CD14-positive monocyte (primary cell): ENCODE measurements at places on chromosomes 11 and 22.

GRCh38 chr22:26313291-26313690, 115.8 kb upstream of the ASPHD2 start:
- no peak for DNase-seq

- DNase-seq: peak; percentile 3
These were observed 83.4 kb downstream of the SCN3B start for GRCh38 chr11:123570939-123571580.

DNA sequence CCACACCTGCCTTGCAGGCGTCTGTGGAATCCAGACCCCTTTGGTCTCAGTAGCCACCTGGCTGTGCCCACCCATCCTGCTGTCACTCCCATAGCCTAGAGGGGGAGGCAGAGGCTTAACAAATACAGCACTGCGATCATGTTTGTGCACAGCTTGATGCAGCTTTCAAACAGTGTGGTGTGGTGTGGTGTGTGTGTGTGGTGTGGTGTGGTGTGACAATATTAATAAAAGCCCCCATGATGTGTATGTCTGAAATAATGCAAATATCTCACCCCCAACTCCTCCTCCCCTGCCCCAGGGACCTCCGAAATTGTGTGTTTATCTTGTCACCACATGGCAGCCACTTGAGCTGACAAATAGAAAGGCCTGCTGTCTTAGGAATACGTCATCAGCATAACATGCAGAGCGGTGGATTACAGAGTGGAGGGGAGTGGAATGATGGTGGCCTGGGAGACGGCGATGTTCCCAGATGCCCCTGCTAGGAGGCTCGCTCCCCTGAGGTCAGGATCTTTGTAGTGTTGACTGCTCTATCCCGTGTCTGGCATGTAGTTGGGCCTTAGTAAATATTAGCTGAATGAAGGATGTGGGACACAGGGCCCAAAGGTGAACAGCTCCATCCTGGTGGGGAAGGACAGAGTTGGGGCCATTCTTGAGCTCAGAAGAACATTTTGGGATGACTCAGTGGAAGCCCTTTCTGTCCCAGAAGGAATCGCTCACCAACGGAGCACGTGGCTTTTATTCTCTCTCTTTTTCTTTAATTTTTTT, 2.8 kb downstream of the PDXP start:
- DNase-seq: no peak

GRCh38 chr11:62446091-62446490, 27.3 kb downstream of the SCGB1A1 start:
- DNase-seq: no peak

DNA sequence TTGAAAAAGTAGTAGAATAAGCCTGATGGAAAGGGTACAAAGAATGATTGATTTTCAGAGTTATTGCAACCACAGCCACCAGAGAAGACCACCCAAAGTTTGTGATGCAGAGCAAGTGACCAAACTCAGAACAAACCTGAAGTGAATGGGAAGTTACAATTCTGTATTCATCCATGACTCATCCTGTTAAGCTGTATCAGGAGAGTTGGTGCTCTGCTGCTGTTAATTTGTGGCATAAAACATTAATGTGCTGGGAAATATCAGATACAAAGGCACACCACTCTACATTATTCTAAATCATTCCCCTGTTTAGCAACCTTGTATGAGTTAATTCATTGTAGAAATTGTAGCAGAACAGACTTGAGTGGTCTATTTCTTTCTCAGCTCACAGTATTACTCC, 19.6 kb upstream of the PDGFD start:
- no peak for DNase-seq

DNA sequence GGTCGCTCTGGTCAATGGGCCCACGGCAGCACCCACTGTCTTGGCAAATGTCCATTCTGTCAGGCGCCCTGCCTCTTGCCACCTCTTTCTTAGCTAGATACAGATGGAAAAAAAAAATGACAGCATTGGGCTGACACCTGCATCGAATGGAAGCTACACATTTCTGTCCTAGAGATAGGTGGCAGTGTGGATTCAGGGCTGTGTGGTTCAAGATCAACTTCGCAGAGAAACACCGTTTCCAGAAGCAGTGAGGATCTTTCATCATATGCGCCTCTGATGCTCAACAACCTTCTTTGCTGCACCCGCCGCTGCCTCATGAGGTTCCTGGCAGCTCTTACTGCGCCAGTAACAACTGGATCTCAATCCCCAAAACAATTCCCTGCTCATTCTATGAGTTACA, 236.3 kb downstream of the KIRREL3 start:
- no peak for DNase-seq

DNA sequence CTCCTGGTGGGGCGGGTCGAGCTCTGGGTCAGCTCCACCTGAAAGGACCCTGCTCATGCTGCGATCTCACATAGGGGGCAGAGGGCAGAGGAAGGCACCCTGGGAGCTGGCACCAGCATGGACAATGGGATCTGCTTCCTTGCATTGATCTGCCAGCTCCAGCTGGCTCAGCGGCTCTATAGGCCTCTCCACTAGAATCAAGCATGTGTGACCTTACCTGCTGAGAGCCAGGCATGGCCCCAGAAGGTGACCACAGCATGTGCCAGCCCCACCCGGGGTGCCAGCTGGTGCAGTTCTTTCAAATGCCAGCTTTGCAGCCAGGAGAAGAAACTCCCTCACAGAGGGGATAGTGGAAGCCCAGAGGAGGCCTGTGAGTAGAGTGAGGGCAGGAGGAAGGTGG, 22.0 kb upstream of the KLHL35 start:
- DNase-seq: no peak

DNA sequence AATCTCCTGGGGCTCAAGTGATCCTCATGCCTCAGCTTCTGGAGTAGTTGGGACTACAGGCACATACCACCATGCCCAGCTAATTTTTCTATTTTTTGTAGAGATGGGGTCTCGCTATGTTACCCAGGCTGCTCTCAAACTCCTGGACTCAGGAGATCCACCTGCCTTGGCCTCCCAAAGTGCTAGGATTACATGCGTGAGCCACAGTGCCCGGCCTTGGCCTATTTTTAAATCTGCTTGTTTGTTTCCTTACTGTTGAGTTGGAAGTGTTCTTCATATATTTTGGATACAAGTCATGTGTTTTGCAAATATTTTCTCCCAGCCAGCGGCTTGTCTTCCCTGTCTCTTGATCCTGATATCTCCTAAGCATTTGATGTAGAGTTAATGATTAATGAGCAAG, 5.0 kb downstream of the PARVB start:
- DNase-seq: no peak

DNA sequence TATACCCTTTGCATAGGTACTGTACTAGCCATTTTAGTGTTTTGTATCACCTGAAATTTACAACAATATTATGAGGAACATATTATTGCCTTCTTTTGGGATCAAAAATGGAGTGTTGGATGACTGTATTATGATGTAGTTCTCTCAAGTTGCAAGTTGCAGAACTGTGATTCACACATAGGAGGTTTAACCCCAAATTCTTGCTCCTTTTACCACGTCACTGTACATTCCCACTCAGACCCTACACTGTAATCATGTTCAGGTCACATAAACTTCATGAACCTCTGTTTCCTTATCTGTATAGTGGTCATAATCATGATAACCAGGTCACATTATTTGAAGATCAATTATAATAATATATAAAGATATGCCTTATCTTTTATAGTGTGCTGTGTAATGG, 925.1 kb upstream of the TENM4 start:
- DNase-seq: no peak

- DNase-seq: no peak
These were observed 39.0 kb downstream of the ZNF280B start for GRCh38 chr22:22469527-22469926.

GRCh38 chr11:100970283-100971164, 159.1 kb downstream of the PGR start:
- DNase-seq: no peak

- peak; percentile 96 for DNase-seq
These were observed 6.7 kb downstream of the IL18 start for GRCh38 chr11:112156956-112157766.

GRCh38 chr11:87878373-87878825, 296.8 kb downstream of the RAB38 start:
- DNase-seq: no peak

DNA sequence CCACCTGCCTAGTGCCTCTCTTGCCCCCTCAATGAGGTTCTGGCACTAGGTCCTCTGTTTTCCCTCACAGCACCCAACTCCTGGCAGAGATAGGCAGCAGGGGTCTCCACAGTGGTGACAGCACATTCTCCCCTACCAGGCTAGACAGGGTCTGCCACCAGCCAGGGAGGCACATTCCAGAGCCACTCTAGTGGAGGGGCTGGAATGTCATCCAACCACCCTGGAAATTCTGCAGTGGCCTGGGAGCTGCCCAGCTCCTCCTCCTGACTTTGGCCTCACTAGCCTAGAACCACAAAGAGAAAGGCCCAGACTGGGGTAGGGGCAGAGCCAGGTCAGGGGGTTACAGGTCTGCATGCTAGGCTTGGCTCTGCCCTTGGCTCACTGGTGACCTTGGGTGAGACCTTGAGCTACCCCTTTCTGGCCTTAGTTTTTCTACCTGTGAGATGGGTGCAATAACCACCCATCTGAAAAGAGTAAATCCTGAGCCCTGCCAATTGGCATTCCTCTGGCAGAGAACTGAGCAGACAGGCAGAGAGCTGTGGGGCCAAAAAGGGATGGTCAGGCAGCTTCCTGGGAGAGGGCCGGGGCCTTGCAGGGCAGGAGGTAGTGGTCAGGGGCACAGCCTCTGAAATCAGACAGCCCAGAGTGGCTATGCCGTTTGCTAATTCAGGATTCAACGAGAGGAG, 7.1 kb downstream of the P2RY2 start:
- DNase-seq: no peak

- DNase-seq: no peak
These were observed 36.2 kb downstream of the PISD start for GRCh38 chr22:31625661-31626426.

GRCh38 chr11:131829725-131830124, 459.3 kb downstream of the NTM start:
- no peak for DNase-seq

DNA sequence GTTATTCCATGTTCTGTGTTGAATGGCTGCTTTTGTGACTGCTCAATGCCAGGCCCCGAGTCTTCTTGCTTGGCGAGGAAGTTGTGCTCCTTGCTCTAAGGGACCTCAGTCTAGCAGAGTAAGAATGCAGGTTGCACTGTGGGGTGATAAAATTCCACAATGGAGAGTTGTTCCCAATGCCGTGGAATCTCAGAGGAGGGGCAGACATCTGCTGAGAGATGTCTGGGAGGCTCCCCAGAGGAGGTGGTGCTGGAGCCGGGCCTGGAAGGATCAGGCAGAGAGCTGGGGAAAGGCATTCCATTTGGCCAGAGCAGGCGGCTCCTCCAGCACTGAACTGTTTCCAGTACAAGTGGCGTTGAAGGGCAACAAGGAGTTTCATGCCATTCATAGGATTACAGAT, 55.2 kb downstream of the ST3GAL4 start:
- no peak for DNase-seq

- no peak for DNase-seq
These were observed 189.3 kb downstream of the DBX1 start for GRCh38 chr11:19970944-19971343.

- no peak for DNase-seq
These were observed 51.7 kb upstream of the ME3 start for GRCh38 chr11:86724137-86724536.

GRCh38 chr11:45432910-45433309, 146.8 kb upstream of the SYT13 start:
- DNase-seq: no peak

DNA sequence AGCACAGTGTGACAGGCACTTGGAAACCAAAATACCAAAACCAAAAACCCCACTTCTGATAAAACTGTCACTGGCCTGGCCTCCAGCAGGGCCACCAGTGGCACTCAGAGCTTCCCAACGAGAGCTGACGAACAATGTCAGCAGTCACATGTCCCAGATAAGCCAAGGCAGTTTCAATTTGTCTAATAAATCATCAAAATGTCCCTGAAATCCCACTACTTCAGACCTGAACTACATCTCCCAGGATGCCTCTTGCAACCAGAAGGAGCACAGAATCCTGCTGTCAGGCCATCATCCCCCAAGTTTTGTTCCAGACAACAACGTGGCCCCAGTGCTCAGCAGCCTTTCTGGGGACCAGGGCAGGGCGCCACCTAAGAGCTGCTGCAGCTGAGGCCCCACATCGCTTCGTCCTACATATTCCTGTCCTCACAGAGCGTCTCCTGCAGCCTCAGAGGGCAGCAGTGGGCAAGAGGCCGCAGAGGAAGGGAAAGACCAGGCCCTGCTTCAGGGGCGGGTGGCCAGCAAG, 25.1 kb downstream of the LRFN4 start:
- DNase-seq: no peak

- no peak for DNase-seq
These were observed 728 bp downstream of the DCUN1D5 start for GRCh38 chr11:103091064-103091800.

GRCh38 chr11:2590131-2590964, 109.4 kb downstream of the KCNQ1OT1 start:
- DNase-seq: no peak

- no peak for DNase-seq
These were observed 24.4 kb downstream of the PGA5 start for GRCh38 chr11:61265357-61265756.

DNA sequence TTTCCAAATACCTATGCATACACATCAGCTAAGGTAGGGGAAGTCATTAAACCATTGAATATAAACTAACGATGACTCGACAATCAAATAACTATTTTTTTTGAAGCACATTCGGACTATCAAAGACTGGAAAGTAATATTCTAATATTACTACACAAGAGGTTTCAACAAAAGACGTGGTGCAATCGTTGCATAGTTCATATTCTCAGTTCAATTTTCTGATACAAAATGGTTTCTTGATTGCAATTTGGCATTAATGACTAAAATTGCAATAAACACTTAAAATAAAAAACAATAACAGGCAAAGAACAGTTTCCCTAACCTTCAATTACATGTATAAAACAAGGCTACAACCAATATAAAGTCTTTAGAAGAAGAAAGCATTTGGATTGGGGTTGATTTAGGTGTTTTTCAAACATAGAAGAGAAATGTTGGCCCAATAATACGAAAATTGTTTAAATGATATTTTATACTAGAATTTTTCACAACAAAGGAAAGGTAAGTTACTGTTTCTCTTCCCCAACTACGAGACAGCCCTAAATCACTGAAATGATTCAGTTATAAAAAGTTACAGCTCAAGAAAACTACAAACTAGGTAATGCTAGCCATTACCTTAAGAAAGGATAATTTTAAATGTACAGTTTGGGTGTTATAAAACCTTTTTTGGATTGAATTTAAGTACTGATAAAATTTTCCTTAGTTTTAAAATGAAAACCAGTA, 17.6 kb downstream of the BLID start:
- DNase-seq: no peak
